ENCODE measurements at places on chromosomes 1 and 21.

DNA sequence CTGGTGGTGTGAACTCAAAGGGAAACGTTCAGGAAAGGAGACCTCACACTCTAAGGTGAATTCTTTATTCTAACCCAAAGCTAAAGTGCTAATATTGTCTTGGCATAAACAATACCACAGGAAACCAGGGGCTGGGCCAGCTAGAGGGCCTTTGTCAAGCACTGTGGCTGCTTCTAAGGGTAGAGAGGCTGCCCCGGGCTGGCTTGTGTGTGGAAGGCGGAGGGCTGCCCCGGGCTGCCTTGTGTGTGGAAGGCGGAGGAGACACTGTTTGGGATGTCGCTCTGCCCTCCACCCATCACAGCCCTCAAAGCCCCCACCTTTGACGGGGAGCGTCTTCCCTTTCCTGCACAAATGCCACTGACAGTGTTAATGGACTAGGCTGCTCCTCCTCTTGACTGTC lies 216.8 kb downstream of the TOMM20 start:
- no peak for DNase-seq

DNA sequence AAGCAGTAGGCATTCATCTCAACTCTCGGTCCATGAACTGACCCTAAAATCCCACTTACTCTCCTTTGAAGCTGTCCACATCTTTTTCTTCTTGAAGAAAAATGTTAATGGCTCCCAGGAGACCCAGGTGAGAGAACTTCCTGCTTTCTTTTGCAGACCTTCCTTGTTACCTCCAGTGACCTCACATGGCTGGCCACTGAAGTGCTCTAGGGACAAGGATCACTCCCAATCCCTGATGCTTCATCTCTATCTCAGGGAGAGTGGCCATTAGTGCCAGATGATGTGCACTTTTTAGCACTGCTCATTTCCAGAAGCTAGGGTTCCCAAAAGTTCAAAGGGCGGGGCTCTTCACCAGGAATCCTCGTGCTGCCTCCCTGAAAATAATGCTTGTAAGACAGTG lies 16.2 kb downstream of the PLXNA2 start:
- DNase-seq, result no peak

- DNase-seq, result no peak
Measured at GRCh38 chr1:221154932-221155331, 275.7 kb downstream of the HLX start.

DNA sequence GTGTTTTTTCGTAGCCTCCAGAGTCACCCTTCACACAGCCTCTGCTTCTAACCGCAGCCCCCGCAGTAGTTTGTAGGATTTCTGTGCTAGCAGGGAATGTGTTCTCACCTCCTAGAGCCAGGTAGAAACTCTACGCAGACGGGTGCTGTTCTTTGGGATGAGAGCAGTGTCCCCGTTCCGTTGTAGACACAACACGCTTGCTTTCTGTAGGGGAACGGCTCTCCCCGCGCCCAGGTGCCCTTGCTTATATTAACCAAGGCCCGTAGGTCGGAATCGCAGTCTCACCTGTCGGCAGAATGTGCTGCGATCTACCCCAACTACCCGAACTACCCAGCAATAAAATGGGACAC lies 111.8 kb upstream of the NBPF11 start:
- DNase-seq, result no peak

- DNase-seq, result no peak
Measured at GRCh38 chr1:151311011-151311410, 16.2 kb downstream of the PI4KB start.

GRCh38 chr1:15734296-15734695 lies 1.8 kb upstream of the SLC25A34 start:
- DNase-seq, result no peak
